ENCODE measurements at places on chromosomes 11 and 22.

- no peak for DNase-seq
Observed at GRCh38 chr22:23419171-23419570, 160.9 kb downstream of the IGLL1 start.

DNA sequence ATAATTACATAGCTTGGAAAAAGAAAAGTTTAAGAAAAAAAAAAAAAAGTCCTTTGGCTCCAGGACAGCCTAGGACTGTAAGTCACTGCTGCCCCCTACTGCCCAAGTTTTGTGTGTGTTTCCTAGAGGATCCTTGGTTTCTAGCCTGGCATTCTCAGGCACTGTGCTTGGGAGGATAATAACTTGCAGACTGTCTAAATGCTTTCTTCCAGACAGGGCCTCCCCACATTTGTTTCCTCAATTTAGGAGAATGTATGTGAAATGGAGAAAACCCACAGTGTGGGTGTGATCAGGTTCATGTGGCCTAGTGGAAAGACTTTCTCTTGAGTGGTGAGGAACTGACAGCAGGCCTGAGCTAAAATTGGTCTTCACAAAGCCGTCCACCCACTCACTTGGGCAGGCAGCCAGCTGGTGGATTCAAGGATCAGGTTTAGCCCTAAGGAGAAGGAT lies 191.0 kb downstream of the NAV2 start:
- DNase-seq: peak; percentile 57

- DNase-seq: no peak
Observed at GRCh38 chr11:35073691-35074419, 65.1 kb upstream of the CD44 start.

DNA sequence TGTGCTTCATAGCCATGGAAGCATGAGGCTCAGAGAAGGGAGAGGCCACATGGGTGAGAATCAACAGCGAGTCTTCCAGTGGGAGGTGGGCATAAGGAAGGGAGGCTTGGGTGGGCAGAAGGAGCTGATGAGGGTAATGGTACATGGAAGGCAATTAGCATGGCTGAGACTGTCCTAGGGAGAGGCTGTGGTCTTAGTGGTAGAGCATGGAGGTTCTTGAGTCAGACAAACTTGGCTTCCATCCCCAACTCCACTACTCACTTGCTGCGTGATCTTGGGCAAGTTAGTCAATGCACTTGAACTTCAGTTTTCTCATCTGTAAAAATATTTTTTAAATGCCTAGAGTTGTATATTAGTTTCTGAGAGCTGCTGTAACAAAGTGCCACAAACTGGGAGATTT lies 227.2 kb upstream of the E2F8 start:
- DNase-seq: no peak

- no peak for DNase-seq
Observed at GRCh38 chr11:1773131-1773993, 9.6 kb upstream of the CTSD start.

DNA sequence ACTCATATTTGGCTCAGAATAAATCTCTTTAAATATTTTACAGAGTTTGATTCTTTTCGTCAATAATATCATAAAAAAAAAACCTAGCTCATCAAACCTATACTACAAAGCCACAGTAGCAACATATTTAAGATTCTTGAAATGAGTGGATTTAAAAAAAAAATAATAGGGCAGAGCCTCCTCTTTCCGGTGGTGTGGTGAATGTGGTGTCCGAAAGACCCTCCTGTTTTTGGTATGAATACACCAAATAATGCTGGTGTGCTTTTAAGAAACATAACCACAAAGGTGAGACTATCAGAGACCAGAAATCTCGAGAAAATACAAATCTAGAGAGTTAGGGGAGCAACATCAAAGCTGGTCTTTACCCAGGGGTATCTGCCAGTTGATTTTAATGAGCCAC lies 342.6 kb downstream of the TBC1D22A start:
- no peak for DNase-seq

DNA sequence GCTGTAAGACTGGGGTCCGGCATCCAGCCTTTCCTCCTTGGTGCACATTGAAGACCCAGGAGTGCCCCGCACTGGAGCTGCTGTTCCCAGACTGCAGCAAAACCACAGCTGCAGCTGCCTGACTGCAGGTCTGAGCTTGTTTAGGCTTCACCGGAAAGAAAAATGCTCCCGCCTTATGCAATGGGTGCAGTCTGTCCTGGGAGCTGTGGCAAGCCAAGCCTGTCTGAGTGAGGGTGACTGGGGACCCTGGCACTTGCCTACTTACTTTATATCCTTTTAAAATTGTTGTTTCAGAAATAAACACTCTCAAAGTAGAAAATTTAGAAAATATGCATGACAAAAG lies 23.3 kb upstream of the CD44 start:
- no peak for DNase-seq
